ENCODE measurements at places on chromosomes 16 and 17. TPM values are rescaled to one million over a fixed set of nuclear protein-coding genes. Genes with fewer than 3 reads are reported as not detected.

The KRT32 gene
- total RNA-seq: not detected

The CLDN9 gene
- not detected for total RNA-seq

The KRT20 gene
- not detected for total RNA-seq

The NLRC5 gene
- total RNA-seq: 4.5 TPM

The DHRS7C gene
- total RNA-seq: not detected

The TBC1D28 gene
- total RNA-seq: not detected

The BCO1 gene
- not detected for total RNA-seq

The CACNG3 gene
- total RNA-seq: not detected

The CDK5RAP3 gene
- total RNA-seq: 76.0 TPM

The CDK3 gene
- total RNA-seq: 3.5 TPM

The CDH1 gene
- total RNA-seq: 0.15 TPM

The EVI2B gene
- 0.50 TPM for total RNA-seq

The CHTF8 gene
- total RNA-seq: 56.7 TPM

The C16orf54 gene
- total RNA-seq: not detected

The GLP2R gene
- not detected for total RNA-seq

The HAPSTR1 gene
- total RNA-seq: 28.2 TPM

The GNGT2 gene
- total RNA-seq: 0.17 TPM

The PABPN1L gene
- not detected for total RNA-seq

The KRT31 gene
- not detected for total RNA-seq

The ZNF747 gene
- total RNA-seq: 7.3 TPM

The EVPLL gene
- total RNA-seq: not detected

The ACSM3 gene
- total RNA-seq: 0.17 TPM

The TEKT3 gene
- not detected for total RNA-seq

The GGT6 gene
- total RNA-seq: not detected

The HCRT gene
- total RNA-seq: not detected

The KRTAP1-5 gene
- total RNA-seq: 0.59 TPM

The MYH8 gene
- not detected for total RNA-seq

The MYH1 gene
- total RNA-seq: not detected

The P2RX5 gene
- 1.0 TPM for total RNA-seq

The AANAT gene
- not detected for total RNA-seq

The TMEM132E gene
- under 0.01 TPM for total RNA-seq
